AG08396 (cell line): ENCODE measurements at places on chromosomes 3 and 15.

GRCh38 chr15:67266870-67267269 lies 12.3 kb downstream of the IQCH start:
- DNase-seq, result no peak

- no peak for DNase-seq
These were observed 28.3 kb downstream of the SUCNR1 start for GRCh38 chr3:151901644-151902285.

- peak; percentile 29 for DNase-seq
These were observed 90.1 kb downstream of the VGLL4 start for GRCh38 chr3:11553436-11554235.

DNA sequence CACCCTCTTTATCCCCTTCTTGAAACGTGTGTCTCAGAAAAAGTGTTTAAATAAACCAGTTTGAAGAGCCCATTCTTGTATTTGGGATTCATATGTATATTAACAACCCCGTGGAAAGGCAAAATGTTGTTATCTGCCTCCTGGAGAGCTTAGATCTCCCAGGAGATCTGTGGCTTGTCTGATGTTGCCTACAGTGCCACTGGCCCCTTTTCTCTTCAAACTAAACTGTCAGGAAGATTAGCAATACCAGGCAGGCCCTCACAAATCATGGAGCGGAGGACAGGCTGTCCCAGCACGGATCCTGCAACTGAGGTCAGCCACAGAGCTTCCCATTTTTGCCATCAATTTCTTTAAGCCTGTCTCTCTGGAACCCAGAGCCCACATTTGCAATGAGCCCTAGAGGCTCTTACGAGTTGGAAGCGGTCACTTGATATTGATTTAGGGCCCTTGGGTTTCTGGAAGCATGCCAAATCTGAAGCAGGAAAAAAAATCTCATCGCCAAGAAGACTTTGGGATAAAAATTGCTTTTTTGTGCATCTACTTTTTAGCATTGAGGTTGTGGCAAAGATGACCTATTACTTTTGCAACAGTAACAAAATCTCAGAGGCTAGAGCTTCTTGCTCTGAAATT lies 234.1 kb downstream of the OPA1 start:
- DNase-seq, result no peak

GRCh38 chr15:78083687-78084448 lies 6.4 kb upstream of the TBC1D2B start:
- no peak for DNase-seq

DNA sequence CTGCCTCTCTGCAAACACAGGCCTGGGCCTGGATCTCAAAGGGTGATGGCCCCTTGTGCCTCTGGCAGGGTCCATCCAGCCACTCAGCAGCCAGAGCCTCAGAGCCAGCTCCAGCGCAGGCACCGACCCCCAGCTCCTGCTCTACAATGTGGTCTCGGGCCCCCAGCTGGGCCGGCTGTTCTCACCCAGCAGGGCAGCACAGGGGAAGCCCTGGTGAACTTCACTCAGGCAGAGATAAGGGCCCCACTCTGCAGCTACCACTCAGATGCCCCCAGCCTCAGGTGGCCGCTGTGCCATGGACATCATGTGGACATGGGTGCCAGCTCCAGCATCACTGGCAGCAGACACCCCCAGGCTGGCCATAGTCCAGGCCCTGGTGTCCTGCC lies 173.1 kb downstream of the TBC1D2B start:
- no peak for DNase-seq

DNA sequence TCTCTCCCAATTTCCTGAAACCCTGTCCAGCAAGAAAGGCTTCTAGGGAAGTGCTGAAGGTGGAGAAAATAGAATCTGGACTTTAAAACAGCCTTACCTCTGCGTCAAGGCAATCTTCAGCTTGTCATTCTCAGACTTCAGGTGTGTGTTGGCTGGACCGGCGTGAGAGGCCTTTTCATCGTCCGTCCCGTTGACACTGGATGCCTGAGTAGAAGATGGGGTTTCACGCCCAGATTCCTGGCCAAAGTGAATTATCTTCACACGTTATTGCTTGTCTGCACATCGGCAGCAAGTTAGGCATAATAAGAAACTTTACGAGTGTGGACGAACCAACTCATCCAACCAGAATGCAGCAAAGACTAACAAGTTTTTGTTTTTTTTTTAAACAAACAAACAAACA lies 49.5 kb downstream of the WHAMM start:
- DNase-seq, result no peak
